Glutamatergic neuron (in vitro differentiated cells): ENCODE measurements at places on chromosomes 6 and 20.

GRCh38 chr6:132445201-132445951 is 44.1 kb upstream of the MOXD1 start:
- DNase-seq = no peak
- no peak overlapping the region for H3K27ac ChIP-seq
- no peak overlapping the region for H3K4me3 ChIP-seq
- peaks cover 2% of the 10 kb centered on the region for H3K27me3 ChIP-seq
- peaks cover 11% of the 10 kb centered on the region for H3K36me3 ChIP-seq
- no peaks in the 10 kb centered on the region for H3K4me1 ChIP-seq

GRCh38 chr20:46177768-46178167 is 59.7 kb downstream of the CD40 start:
- H3K36me3 ChIP-seq = no peaks in the 10 kb centered on the region
- H3K27ac ChIP-seq = no peak overlapping the region

GRCh38 chr6:138593124-138593877 is 94.0 kb upstream of the NHSL1 start:
- H3K27ac ChIP-seq = no peak overlapping the region
- peaks cover 3% of the 10 kb centered on the region for H3K27me3 ChIP-seq
- H3K36me3 ChIP-seq = no peaks in the 10 kb centered on the region
- no peak overlapping the region for H3K4me3 ChIP-seq

DNA sequence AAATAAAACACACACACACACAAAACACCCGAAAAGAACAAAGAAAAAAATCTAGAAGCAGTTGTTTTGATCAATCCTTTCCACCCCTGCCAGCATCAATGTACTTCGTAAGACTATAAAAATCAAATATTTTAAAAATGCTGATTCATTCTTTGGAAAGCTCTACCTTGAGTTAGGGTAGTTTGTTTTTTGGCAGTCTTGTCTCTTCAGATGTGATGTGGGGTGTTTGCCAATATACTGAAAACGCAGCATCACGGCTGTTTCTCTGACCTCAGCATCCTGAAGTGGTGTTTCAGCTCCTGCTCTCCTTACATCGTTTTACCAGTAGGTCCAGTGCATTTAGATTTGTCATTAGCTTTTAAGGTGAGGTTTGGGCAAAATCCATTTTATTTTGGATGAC is 526.0 kb downstream of the UTRN start:
- no peaks in the 10 kb centered on the region for H3K4me1 ChIP-seq
- no peak overlapping the region for H3K4me3 ChIP-seq
- H3K27me3 ChIP-seq = peaks cover 2% of the 10 kb centered on the region
- no peak overlapping the region for H3K27ac ChIP-seq
- no peak for DNase-seq
- peaks cover 4% of the 10 kb centered on the region for H3K36me3 ChIP-seq

GRCh38 chr6:146090474-146090873 is 61.6 kb downstream of the GRM1 start:
- no peaks in the 10 kb centered on the region for H3K36me3 ChIP-seq
- no peak overlapping the region for H3K27ac ChIP-seq
- no peak overlapping the region for H3K4me3 ChIP-seq
- no peaks in the 10 kb centered on the region for H3K27me3 ChIP-seq
- no peaks in the 10 kb centered on the region for H3K4me1 ChIP-seq

DNA sequence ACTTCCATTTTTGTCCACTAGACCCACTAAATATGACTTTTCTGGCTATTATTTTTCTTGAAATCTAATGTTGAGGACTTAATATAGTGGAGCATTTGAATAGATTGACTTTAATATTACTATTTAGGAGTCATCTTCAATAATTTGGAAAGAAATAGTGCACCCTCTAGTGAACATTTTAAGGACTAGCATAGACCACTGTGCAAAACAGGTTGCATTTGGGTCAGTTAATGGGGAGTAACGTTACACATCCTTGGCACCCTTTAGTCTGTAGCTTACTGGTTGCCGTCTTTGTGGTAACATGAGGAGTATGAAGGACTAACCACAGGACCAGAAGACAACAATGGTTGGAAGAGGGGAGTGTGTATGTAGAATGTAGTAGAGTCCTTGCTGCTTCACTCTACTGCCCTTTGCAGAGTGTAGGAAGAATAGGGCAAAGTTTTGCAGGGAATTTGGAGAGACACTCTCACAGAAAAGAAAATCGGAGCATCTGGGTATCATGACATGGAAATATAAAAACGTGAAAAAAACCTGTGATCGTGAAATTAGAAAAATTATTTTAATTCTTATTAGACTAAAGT is 25.2 kb downstream of the RFPL4B start:
- no peak overlapping the region for H3K4me3 ChIP-seq
- H3K27ac ChIP-seq = no peak overlapping the region
- H3K4me1 ChIP-seq = no peaks in the 10 kb centered on the region
- H3K36me3 ChIP-seq = no peaks in the 10 kb centered on the region
- DNase-seq = no peak
- H3K27me3 ChIP-seq = peaks cover 2% of the 10 kb centered on the region

GRCh38 chr20:60223174-60223573 is 265.0 kb downstream of the CDH26 start:
- H3K4me3 ChIP-seq = no peak overlapping the region
- no peaks in the 10 kb centered on the region for H3K36me3 ChIP-seq
- no peak for DNase-seq

DNA sequence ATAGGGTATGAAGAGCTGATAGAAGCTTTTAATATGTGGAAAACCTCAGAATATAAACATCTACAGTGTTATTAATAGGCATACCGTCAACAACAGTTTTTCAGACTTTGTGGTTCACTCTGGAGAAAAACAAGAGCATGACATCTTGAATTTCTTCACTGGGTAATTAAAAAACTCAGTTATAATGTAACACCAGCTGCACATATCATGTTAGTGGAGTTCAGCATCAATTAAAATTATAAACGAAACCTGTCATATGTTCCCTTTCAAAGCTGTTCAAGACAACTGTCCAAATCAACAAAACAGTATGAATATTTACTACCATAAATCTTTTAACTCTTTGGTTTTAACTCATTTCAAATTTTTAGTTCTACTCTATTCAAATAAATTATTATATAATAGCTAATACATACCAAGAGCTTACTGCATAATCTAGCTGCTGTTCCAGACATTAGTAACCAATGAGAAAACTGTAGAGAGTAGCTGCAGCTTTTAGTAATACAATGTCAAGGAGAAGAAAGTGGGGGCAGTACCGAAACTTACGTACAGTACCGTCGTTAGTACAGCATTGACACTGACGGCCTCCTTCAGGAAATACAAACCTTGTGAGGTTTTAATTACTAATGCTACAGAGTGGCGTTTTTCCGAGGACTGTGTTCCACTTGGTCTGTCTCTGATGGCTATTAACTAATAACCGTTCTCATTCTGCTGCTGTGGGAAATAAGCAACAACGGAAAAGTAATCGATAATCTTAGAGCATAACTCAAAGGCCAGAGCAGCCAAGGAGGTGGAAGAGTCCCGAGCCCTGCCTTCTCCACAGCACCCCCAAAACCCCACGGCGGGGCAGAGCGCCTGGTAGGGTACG is 532 bp upstream of the PM20D2 start:
- no peak overlapping the region for H3K27ac ChIP-seq
- no peak for DNase-seq
- H3K27me3 ChIP-seq = peaks cover 9% of the 10 kb centered on the region

- peak overlapping the region; percentile 97 for H3K4me3 ChIP-seq
- H3K36me3 ChIP-seq = no peaks in the 10 kb centered on the region
- DNase-seq = peak; percentile 82
- H3K27me3 ChIP-seq = peaks cover 2% of the 10 kb centered on the region
- H3K4me1 ChIP-seq = peaks cover 3% of the 10 kb centered on the region
- peak overlapping the region; percentile 93 for H3K27ac ChIP-seq
Measured at GRCh38 chr6:142926494-142927270, 18.3 kb downstream of the HIVEP2 start.

DNA sequence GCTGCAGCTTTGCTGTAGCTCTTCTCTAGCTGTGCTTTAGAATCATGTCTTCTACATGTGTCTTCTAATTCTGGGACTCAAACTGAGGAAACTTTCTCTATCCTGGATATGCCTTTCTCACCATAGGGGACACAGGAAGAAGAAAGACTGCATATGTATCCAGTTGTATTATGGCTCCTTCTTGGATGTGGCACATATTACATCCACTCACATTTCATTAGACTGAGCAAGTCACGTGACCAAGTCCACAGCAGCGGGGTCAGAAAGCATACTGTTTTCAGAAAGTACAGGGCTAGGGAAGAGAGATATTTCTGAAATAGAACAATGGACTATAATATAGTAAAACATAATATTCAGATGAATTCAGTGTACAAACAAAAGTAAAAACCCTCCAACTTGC is 187.6 kb upstream of the RIMS1 start:
- H3K4me3 ChIP-seq = no peak overlapping the region
- no peaks in the 10 kb centered on the region for H3K36me3 ChIP-seq
- DNase-seq = no peak
- no peak overlapping the region for H3K27ac ChIP-seq
- H3K4me1 ChIP-seq = no peaks in the 10 kb centered on the region

- DNase-seq = no peak
- no peak overlapping the region for H3K27ac ChIP-seq
- peaks cover 9% of the 10 kb centered on the region for H3K4me1 ChIP-seq
- H3K36me3 ChIP-seq = no peaks in the 10 kb centered on the region
Measured at GRCh38 chr6:100554228-100554627, 89.5 kb upstream of the SIM1 start.

- no peaks in the 10 kb centered on the region for H3K27me3 ChIP-seq
- H3K27ac ChIP-seq = no peak overlapping the region
- H3K4me3 ChIP-seq = no peak overlapping the region
- no peaks in the 10 kb centered on the region for H3K4me1 ChIP-seq
- DNase-seq = no peak
Measured at GRCh38 chr6:152026291-152026690, 218.8 kb downstream of the ESR1 start.

DNA sequence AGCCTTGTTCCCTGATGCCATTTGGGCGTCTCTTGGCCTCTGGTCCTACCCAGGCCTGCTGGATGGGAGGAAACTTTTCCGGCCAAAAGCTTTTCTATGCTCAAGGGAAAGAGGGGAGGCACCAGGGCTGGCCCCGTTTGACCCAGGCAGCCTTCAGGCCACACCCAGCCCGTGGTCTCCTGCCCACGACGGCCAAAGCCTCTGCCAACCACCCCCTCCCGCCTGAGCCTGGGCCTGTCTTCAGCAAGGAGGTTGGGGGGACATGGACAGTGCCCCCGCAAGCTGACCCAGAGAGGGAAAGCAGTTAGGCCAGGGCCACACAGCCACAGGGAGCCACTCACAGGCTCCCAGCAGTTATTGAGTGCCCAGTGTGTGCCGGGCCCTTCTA is 49.5 kb downstream of the SRC start:
- peaks cover 13% of the 10 kb centered on the region for H3K27me3 ChIP-seq
- H3K36me3 ChIP-seq = no peaks in the 10 kb centered on the region
- no peak for DNase-seq

DNA sequence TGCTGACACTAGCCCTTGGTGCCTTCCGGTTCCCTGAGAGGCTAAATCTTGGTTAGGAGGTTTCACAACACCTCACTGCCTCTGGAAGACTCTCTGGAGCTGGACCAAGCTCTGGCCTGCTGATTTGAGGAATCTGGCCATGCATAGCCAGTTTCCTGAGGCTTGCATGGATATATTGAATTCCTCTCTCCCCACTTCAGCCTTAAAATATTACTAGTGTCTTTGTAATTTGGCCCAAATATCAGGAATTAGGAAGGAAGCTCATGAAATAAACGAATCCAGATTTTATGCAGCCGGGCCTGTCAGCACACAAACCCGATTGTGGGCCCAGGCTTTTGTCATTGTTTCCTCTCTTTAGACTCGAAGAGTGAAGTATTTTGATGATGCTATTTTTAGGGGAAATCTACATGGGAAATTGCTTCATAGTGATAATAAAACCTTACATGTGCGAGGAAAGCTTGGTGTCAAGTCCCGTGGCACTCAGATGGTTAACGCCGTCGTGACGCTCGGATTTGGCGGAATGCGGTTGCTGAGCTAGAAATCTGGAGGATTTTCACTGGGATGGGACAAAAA is 144.4 kb downstream of the PHACTR3 start:
- peaks cover 22% of the 10 kb centered on the region for H3K4me1 ChIP-seq
- H3K4me3 ChIP-seq = no peak overlapping the region
- no peak overlapping the region for H3K27ac ChIP-seq
- no peaks in the 10 kb centered on the region for H3K36me3 ChIP-seq
- peaks cover 15% of the 10 kb centered on the region for H3K27me3 ChIP-seq

DNA sequence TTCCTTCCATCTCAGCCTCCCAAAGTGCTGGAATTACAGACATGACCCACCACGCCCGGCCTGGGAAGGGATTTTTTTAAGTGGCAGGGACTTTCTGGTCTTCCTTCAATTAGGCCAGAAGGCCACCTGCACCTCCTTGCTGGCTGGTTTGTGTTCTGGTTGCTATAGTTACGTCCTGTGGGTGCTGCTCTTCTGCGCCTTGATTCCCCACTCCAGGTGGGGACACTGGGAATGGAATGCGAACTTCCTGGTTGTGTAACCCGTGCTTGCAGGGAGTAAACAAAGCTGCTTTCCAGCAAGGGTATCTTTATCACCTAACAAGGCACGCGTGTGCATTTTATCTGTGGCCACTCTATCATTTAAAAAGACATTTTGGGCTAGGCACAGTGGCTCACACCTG is 117.7 kb downstream of the PLEKHG1 start:
- H3K27ac ChIP-seq = no peak overlapping the region
- peaks cover 14% of the 10 kb centered on the region for H3K4me1 ChIP-seq

DNA sequence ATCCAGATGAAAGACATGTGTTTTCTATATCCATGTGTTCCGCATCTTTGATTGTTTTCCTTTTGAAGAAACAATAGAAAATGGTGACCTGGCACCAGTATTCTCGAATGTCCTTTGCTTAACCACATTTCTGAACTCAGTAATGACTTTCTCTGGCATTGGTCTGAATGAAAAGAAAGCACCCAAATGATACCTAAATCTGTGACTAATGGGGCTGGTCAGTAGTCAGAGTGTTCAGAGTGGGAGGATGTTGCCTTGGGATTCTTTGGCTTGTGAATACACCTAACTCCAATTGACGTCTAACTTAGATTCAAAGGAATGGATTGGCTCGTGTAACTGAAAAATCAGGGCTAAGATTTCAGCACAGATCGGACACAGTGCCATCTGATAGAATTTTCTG is 27.1 kb downstream of the PARD6B start:
- no peaks in the 10 kb centered on the region for H3K27me3 ChIP-seq
- no peaks in the 10 kb centered on the region for H3K4me1 ChIP-seq
- no peak overlapping the region for H3K4me3 ChIP-seq
- no peak for DNase-seq
- H3K27ac ChIP-seq = no peak overlapping the region

DNA sequence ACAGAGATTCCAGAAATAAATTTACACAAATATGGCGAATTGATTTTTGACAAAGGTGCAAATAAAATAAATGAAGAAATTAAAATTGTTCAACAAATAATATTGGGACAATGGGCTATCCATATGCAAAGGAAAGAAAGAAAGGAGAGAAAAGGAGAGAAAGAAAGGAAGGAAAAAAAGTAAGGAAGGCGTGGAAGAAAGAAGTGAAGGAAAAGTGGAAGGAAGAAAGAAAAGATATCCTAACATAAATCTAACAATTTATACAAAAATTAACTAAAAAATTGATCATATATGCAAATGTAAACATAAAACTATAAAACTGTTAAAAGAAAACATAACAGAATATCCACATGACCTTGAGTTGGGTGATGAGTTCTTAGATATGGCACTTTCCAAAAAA is 78.7 kb upstream of the ZNF184 start:
- H3K36me3 ChIP-seq = no peaks in the 10 kb centered on the region
- no peak overlapping the region for H3K27ac ChIP-seq
- DNase-seq = no peak
- H3K27me3 ChIP-seq = peaks cover 11% of the 10 kb centered on the region
- H3K4me1 ChIP-seq = peaks cover 7% of the 10 kb centered on the region
